ENCODE measurements at places on chromosomes 12 and 14.
A peak's percentile ranks its signal among the peaks of the same experiment; 100 is the strongest.

DNA sequence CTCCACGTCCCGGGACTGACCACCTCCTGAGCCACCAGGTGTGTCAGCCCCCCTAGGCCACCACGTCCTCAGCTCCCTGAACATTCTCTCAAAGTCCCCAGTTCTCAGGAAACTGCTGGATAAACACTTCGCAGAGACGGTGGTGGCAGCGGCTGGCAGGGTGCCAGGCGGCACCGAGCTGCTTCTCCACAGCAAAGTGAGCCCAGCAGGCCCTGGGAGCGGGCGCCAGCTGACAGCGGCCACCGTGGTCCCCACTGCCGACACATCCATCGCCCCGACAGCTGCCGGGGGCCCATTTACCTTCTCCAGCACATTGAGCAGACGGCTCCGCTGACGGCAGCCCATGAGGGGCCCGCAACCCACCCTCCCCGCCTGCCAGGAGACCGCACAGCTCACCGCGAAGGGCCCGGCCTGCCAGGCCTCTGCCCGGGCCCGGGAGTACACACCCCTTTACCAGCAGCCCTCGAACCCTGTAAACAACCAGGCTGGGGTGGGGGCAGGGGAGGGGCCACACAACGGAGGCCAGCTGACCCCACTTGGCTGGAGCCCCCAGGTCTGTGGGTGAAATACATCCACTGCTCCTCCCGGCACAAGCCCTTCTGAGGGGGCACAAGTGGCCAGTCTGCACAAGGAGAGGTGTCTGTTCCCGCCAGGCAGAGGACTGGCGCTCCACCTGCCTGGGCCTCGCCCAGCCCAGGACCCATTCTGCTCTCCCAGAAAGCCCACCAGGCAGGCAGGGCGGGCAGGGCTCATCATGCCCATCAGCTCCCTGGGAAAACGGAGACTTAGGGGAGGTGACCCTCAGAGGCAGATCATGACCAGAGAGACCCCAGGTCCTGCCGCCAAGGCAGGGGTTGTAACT, 10.5 kb downstream of the AKT1 start:
- peak; percentile 45 for DNase-seq

GRCh38 chr12:111447571-111448265, 42.0 kb downstream of the SH2B3 start:
- DNase-seq = no peak

- DNase-seq = no peak
Measured at GRCh38 chr12:34605955-34606748, 583.9 kb downstream of the ALG10 start.

DNA sequence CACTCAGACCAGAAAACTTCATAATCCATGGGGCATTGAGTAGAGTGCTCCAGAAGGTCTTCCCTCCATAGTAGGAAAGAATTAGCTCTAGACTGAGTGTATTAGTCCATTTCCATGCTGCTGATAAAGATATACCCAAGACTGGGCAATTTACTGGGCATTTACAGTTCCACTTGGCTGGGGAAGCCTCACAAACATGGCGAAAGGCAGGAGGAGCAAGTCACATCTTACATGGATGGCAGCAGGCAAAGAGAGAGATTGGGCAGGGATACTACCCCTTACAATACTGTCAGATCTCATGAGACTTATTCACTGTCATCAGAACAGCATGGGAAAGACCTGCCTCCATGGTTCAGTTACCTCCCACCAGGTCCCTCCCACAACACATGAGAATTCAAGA, 300.6 kb upstream of the TMEM132C start:
- DNase-seq = no peak

- no peak for DNase-seq
Measured at GRCh38 chr12:125049093-125049458, 16.2 kb upstream of the AACS start.

Data from hematopoietic multipotent progenitor cell treated with erythropoietin and hydrocortisone succinate and interleukin-3 and kit ligand, for 4 days (in vitro differentiated cells).